ENCODE measurements at places on chromosomes 5 and 9. TPM values are rescaled to one million over a fixed set of nuclear protein-coding genes. Genes with fewer than 3 reads are reported as not detected.

Gene TLX3
- not detected for total RNA-seq

Gene PCDHGB7
- 8.3 TPM for total RNA-seq

Gene KIAA1191
- 103 TPM for total RNA-seq

Gene C5orf58
- not detected for total RNA-seq

Gene AP3S1
- 89.2 TPM for total RNA-seq

Gene EFNA5
- total RNA-seq: 4.2 TPM

Gene SYNPO
- 15.4 TPM for total RNA-seq

Gene RGMB
- total RNA-seq: 83.9 TPM

All from smooth muscle cell of the umbilical artery (primary cell).